ENCODE measurements at places on chromosomes 1 and 21.
A peak's percentile ranks its signal among the peaks of the same experiment; 100 is the strongest.

- DNase-seq, result peak; percentile 2
Observed at GRCh38 chr1:59903141-59903754, 23.3 kb downstream of the CYP2J2 start.

GRCh38 chr1:193448682-193449461 lies 262.5 kb upstream of the B3GALT2 start:
- DNase-seq, result no peak

GRCh38 chr1:20870718-20871117 lies 83.6 kb upstream of the HP1BP3 start:
- DNase-seq, result no peak

GRCh38 chr1:37676281-37677142 lies 15.8 kb upstream of the CDCA8 start:
- no peak for DNase-seq

DNA sequence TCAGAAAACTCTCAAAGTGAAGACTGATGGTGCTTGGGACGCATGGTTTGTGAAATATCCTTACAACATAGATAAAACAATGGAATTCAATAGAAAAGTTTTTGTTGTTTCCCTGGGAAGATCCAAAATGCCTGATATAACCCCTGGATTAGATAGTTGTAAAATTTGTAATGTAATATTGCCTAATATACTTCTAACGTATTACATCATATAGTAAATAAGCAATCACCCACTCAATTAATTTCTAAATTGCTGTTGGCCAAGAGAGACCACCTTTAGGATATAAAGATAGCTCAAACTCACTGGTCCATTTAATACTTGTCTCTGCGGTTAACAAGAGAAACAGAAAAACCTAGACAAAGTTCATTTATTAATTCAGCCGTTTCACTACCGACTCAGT lies 42.2 kb downstream of the TTC13 start:
- DNase-seq, result no peak

DNA sequence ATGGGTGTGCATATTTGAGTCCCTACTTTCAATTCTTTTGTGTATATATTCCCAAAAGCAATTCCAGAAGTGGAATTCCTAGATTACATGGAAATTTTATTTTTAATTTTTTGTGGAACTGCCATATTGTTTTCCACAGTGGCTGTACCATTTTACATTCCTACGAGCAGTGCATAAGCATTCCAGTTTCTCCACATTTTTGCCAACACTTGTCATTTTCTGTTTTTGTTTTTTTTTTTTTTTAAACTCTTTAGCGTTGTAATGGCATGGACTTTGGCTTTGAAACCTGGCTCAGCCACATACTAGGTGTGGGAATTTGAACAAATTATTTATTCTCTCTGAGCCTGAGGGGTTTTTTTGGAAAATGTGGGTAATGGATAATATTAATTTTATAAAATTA lies 214.5 kb upstream of the UBE2U start:
- no peak for DNase-seq

- no peak for DNase-seq
Observed at GRCh38 chr1:240803151-240803550, 191.2 kb upstream of the GREM2 start.

DNA sequence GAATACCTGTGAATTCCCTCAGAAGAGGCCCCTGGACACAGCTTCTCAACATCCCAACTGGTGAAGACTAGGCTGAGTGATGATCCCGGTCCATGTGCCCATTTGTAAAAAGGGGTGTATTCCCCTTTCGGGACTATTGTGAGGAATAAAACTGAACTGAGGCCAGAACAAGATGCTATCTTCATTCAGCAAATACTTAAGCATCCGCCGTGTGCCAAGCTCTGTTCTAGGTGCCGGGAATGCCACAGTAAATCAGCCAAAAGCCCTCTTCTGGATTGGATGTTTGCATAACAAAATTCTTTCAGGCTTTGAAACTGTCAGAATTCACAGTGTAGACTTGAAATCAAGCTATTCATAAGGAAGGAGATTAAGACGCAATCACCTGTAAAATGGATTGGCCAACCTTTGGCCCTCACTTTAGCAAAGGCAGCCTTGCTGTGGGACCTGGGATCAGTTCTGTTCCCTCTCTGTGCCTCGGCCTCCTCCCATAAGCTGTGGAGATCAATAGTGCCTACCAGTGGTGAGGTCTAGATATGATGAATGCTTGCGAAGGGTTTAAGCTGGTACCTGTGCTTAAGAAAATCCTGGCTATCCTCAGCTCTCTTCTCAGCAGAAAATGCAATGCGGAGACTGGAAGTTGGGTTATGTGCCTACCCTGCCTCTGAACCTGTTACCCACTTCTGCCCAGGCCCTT lies 1.8 kb downstream of the ALPL start:
- DNase-seq, result no peak

GRCh38 chr1:80072563-80072962 lies 1066.0 kb upstream of the ADGRL4 start:
- no peak for DNase-seq

- no peak for DNase-seq
Observed at GRCh38 chr1:222967466-222968240, 152.8 kb downstream of the DISP1 start.

- DNase-seq, result no peak
Observed at GRCh38 chr21:42059141-42059540, 12.0 kb upstream of the UMODL1 start.

DNA sequence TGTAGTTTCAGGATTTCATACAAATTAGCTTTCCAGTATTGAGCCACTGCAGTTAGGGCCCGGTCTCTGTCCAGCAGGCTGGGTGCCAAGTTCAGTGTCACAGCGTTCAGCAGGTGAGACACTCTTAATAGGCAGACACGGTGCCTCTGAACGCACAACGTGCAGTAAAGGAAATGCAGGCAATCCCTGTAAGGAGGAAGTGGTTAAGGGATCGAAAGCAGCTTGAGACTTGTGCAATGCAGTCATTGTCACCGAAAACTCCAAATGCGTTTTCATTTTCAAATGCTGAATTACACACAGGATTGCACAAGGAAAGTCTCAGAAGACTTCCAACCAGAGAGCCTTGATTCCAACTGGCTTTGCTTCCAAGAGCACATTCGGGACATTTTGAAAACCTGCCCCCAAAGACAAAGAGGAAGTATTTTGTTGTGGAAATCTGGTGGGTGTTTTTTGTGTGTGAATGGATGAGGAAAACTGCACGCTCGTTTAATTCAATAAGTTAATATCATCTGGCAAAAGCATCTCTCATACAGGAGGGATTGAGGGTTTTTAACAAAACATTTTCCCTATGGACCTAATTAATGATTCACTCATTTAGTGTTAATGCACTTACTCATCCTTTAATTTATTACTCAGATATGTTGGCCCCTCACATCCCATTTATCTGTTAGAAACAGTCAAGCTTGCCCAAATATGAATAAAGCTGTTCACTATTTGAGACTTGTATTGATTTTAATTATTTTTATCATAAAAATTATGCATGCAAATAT lies 61.6 kb downstream of the PTGS2 start:
- DNase-seq, result no peak

DNA sequence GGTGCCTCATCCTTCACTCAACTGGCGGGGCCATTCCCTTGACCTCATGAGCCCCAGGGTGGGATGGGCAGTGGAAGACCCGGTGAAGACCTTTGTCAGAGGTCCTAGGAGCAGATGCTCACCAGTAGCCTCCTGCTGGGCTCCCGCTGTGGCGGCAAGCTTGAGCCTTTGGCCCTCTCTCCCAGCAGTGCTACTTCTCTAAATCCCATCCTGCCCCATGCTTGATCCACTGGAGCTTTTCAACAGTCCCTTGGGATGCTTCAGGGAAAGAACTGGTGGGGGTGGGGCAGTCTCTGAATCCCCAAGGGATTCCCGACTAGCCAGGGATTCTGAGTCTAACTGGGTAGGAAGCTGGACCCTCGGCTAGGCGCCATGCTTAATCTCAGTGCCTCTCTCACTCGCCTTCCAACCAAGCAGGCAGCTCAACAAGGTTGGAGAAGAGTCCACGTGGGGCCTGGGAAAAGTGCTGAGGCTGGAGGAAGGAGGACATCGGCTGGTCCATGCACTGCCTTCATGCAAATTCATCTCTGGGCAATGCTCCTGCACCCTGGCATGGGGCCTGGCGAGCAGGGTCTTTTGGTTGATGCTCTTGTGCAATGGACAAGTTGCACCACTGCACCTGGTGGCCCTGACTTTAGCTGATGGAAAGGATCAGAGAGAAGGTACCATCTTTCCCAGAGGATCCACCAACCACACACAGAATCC lies 190.3 kb downstream of the GRIK3 start:
- DNase-seq, result no peak

- DNase-seq, result no peak
Observed at GRCh38 chr1:185644531-185644930, 89.7 kb upstream of the HMCN1 start.

DNA sequence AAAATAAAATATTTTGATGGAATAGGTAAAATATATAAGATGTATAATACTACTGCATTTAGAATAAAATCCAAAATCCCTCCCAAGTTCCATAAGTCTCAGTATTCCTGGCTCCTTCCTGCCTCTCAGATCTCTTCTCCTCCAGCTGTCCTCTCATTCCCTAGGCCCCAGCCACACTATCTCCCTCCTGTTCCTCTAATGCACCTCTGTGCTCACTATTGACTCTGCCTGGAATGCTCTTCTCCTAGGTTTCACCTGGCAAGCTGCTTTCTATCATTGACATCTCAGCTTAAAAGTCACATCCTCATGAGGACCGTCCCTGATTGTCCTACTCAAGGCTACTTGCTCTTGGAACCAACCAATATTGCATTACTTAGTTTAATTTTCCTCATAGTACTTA lies 7.2 kb downstream of the NME7 start:
- no peak for DNase-seq

- DNase-seq, result no peak
Observed at GRCh38 chr1:159223004-159223403, 18.3 kb downstream of the ACKR1 start.

DNA sequence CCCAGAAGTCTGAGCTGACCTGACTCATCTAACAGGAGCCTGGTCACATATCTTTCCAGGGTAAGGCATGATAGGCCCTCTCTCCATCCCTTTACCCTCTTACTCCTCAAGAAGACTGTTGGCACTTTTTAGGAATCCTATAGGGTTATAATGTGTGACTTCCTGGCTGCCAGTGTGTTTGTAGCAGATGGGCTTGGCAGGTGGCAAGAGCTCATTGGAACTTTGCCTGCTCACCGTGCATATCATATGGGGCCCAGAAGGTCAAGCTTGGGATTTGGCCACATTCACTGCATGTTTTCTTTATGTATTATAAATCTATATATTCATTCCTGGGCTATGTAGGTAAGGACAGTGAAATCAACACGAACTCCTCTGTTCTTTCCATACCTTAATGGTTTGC lies 5.2 kb downstream of the KAZN start:
- no peak for DNase-seq

GRCh38 chr1:228071839-228072657 lies 10.5 kb upstream of the ARF1 start:
- no peak for DNase-seq

DNA sequence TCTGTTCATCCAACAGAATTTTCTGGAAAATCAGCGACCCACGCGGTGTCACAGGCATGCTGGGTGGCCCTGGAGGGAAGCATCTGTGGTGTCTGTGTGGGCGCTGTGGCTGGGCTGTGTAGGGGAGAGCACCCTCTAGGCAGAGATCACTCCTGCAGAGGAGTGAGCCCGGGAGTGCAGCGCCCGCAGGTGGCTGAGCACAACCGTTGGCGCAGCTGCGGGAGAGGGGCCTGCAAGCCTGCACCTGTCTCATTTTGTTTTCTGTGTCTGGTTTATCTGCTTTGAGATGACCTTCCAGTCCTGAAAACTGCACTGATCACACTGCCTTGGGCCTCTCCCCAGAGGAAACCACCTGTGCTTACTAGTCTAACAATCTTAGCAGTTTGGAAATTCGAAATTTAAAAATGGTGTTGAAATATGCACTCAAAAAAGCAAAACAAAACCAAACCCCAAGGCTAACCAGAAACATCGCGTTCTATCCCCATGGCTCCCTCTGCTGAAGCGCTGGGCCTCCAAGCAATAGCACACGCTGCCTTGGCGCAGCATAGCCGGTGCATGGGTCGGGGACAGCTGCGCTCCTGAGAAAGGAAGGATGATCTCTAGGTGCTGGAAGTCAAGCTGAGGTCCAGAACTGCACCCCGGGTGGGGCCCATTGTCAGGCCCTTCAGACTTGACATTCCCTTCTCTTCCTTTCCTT lies 4.8 kb downstream of the FAM3B start:
- DNase-seq, result no peak

- no peak for DNase-seq
Observed at GRCh38 chr1:76018045-76018444, 56.5 kb upstream of the ST6GALNAC3 start.

GRCh38 chr1:87462894-87463293 lies 134.2 kb downstream of the LMO4 start:
- no peak for DNase-seq

GRCh38 chr1:171610385-171610784 lies 11.7 kb upstream of the MYOCOS start:
- DNase-seq, result no peak

DNA sequence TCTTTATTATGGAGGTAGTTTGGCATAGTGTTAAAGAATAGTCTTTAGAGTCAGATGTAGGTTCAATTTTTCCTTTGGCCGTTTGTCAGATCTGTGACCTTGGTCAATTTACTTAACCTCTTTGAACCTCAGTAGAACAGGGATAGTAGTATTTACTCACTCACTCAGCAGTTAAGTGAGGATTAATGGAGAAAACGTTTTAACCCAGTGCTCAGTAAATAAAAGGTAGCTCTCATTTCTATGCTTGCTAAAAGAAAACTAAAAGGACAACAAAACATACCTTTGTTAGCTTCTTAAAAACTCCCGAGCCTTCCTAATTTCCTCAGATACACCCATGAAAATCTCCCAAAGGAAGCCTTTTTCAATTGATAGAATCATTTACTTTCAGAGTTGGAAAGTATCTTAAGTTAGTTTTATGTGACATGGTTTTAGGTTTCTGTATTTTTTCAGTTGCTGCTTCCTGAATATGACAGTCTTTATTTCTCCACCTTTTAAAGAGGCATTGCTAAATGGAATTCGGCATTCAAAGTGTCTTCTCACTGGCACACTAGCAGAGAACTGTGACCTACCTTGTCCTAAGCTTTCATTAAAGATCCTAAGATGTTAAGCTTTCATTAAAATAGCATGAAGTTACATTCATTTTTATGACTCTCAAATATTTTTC lies 7.8 kb downstream of the ABCD3 start:
- DNase-seq, result no peak

- no peak for DNase-seq
Observed at GRCh38 chr1:51415963-51416362, 85.6 kb upstream of the TTC39A start.
